Activated T-helper 9 cell treated with anti-CD3 and anti-CD28 coated beads, Interleukin-2, amount 50 U/mL, for 16 hours (primary cell): ENCODE measurements at places on chromosomes 1 and 21.

GRCh38 chr1:76769911-76770310, 97.4 kb upstream of the ST6GALNAC5 start:
- DNase-seq = no peak

DNA sequence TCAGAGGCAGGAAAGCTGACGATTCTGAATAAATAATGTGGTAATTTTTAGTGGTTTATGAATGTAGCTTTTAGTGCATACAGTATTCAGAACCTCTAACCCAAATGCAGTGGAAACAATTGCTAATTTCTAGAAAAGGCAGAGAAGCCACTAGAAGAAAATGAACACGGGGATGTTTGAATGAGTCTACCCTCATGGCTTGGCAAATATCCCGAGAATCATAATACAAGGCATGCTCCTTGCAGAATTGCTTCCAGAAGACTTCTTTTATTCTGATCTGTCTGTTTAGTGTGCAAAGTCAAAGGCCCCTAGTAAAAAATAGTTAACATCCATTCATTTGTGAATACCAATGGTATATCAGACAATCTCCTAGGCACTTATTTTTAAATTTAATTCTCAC, 246.8 kb downstream of the LMO4 start:
- DNase-seq = no peak

- DNase-seq = no peak
Measured at GRCh38 chr1:188706742-188707141, 1770.9 kb downstream of the BRINP3 start.

DNA sequence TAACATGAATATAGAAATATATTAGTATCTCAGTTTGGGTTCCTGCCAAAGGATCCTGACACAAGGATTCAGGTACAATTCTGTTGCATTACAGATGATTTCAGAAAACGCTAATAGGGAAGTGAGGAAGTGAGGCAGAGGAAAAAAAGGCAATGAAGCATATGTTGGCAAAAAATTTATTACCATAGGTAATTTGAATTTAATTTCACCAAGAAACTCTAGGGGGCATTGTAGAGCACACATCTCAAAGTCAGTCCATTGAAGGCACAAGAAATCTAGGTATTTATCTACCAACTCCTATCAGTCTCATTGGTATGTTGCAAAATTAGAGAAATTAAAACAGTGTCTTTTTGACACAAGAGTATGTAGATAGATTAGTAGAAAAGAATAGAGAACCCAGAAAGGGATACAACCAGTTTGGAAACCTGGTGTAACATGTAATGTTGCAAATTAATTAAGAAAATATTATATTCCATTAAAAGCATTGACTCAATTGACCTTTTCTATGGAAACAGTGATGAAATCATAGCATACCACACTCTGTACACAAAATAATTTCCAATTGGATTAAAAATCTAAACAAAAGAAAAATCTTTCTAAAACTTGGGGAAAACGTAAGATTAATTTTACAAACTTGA, 104.9 kb upstream of the SNX7 start:
- DNase-seq = no peak

DNA sequence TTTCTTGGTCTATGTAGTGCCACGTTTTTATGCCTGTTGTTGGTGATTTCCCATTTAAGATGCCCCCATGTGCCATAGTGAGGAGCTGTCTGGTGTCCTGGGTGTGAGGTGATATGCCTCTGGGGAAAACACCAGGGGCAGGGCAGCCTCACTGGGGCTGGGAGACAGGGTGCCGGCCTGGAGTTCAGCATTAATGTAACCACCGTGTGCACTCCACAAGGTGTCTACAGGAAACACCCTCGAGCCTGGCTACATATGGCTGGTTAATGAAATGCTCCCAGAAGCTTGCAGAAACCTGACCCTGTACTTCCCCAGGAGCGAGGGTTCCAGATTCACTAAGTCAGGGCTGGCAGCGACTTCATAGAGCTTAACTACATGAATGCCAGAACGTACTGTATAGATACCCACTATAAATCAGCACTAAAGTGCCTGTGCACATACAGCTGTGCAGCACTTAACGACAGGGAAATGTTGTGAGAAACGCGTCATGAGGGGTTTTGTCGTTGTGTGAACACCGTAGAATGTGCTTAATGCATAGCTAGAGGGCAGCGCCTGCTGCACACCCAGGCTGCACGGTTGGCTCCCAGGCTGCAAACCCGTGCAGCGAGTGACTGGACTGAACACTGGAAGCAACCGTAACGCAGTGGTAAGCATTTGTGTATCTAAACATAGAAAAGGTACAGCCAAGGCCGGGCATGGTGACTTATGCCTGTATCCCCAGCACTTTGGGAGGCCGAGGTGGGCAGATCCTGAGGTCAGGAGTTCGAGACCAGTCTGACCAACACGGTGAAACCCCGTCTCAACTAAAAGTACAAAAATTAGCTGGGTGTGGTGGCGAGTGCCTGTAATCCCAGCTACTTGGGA, 10.4 kb downstream of the TFF2 start:
- DNase-seq = no peak

DNA sequence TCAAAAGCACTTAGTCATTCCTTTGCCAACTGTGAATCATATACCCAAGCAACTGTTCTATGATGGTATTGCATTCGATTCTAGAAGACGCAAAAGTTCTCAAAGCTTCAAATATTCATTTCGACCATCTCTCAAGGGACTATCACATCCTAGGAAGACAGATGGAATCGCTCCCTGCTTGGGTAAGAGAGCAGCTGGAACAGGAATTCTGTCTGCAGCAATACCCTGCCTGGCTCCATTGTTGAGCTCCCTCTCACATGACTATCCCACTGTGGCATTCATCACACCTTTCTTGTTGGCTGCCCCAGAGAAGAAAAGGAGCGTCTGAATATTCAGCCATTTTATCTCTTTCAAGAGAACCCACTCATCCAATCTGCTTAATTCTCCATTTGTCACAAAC, 397.7 kb downstream of the NTNG1 start:
- no peak for DNase-seq

DNA sequence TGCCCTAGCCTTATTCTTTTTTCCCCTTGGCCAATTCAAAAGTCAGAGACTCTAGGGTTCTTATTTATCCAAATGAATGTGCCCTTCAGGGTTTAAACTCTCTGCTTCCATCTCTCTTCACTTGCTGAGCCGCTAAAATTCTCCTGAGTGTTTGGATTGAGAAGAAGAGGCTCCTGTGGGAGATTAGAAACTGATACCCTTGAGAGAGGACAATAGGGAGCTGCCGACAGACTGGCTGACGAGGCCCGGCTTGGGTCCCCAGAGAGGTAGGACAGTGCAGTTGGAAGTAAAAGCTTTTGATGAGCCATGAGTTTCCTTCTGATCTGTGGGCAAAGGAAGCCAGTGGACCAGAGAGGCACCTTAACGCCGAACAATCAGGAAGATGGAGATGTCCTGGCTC, 41.3 kb upstream of the UBE2U start:
- DNase-seq = no peak

- no peak for DNase-seq
Measured at GRCh38 chr1:116038679-116039078, 62.4 kb downstream of the SLC22A15 start.
